Left ventricle myocardium inferior (tissue), 1 donor: ENCODE measurements at places on chromosomes 3 and 15.

- H3K4me3 ChIP-seq: no peak overlapping the region
- H3K27ac ChIP-seq: no peak overlapping the region
- H3K36me3 ChIP-seq: no peaks in the 10 kb centered on the region
These were observed 250.9 kb downstream of the MAGI1 start for GRCh38 chr3:65787827-65788226.

GRCh38 chr15:31469786-31470525, 143.3 kb downstream of the KLF13 start:
- no peak for DNase-seq
- H3K36me3 ChIP-seq: no peaks in the 10 kb centered on the region
- H3K27me3 ChIP-seq: no peaks in the 10 kb centered on the region
- H3K4me1 ChIP-seq: peaks cover 16% of the 10 kb centered on the region

DNA sequence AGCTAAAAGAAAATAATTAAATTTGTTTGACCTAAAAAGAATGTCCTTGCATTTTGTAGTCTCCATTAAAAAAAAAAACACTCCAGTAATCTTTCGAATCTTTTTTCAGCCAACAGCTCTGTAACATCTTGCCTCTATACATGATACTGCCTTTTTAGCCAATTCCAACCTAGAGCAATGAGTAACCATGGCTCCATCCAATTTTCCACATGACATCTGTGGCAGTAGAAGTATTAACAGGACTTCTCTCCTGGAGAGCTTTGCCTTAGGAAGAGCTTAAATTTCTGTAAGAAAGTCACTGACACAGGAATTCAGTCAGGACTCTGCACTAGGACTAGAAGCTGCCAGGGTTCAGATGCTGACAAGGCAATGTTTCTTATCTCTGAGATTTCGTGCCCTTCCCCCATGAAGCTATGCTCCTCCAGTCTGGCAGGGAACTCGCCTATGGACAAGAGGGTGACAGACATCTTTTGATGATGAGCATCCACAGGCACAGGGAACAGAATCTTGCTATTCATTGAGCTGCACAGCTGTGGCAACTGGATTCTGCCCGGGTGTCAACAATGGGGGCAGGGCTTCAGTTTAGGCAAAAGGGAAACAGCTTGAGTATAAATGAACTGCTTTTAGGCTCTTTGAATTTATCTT, 81.8 kb downstream of the ALCAM start:
- no peak for DNase-seq
- H3K27ac ChIP-seq: no peak overlapping the region

GRCh38 chr15:97909291-97909891, 51.1 kb upstream of the ARRDC4 start:
- H3K27me3 ChIP-seq: peaks cover 58% of the 10 kb centered on the region
- no peak overlapping the region for H3K4me3 ChIP-seq
- no peak overlapping the region for H3K27ac ChIP-seq
- H3K4me1 ChIP-seq: no peaks in the 10 kb centered on the region
- H3K36me3 ChIP-seq: no peaks in the 10 kb centered on the region
- peak; percentile 58 for DNase-seq

GRCh38 chr3:115627180-115628074, 4.1 kb downstream of the GAP43 start:
- DNase-seq: no peak
- no peak overlapping the region for H3K27ac ChIP-seq
- H3K4me3 ChIP-seq: no peak overlapping the region

DNA sequence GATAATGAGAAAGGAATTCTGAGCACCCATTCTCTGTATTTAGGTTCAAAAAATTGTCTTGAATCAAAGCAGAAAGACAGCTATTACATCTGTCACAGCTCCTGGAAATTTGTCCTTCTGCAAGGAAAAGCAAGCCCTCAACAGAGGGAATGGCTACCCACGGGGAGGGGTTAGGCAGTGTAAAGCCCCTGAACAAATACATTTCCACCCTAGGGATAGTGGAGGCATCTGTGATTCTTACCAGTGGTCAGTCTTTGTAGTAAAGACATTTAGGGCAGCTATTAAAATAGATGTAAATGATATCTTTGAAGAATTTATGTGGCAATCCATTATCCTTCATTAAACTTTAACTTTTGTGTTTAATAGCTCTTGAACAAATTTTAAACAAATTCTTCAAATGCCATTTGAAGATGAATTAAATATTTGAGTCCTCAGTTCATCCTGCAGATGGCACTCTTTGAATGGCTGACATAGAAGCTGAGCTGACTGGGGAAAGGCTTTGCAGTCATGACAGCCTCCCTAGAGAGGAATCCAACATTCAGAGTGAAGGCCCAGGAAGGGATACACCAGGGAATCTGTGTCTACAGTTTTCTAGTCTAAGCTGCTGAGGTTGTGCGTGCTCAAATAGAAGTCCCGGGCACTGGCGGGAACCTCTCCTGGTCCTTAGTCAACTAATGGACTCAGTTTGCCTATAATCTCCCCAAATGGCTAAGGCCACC, 359.7 kb upstream of the ROPN1 start:
- peaks cover 7% of the 10 kb centered on the region for H3K36me3 ChIP-seq
- H3K27me3 ChIP-seq: no peaks in the 10 kb centered on the region
- H3K27ac ChIP-seq: no peak overlapping the region
- no peaks in the 10 kb centered on the region for H3K4me1 ChIP-seq
- no peak overlapping the region for H3K4me3 ChIP-seq

DNA sequence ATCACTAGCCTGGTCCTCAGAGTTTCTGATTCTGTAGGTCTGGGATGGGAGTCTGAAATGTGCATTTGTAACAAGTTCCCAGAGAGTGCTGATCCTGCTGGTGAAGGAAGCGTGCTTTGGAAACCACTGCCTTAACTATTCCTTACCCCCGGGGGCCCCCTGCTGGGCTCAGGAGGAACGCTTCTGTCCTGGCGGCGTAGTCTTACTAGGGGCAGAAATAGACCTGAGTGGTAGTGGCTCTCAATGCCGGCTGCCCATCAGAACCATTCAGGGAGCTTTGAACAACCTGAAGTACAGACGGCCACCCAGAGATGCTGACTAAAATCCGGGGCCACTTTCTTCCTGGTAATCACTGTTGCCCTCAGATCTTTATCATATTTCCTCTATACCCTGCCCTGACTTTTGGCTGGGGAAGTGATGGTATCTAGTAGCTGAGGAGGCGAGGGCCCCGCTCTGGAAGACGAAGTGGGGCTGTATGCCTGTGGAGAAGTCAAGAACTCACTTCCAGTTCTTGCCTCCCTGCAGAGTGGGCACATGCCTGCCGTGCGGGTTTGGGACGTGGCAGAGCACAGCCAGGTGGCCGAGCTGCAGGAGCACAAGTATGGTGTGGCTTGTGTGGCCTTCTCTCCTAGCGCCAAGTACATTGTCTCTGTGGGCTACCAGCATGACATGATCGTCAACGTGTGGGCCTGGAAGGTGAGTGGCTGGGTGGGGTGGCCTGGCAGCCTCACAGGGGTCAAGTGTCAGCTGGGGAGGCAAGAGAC, 16.3 kb upstream of the JMJD7 start:
- no peak overlapping the region for H3K4me3 ChIP-seq
- H3K27ac ChIP-seq: no peak overlapping the region
- DNase-seq: peak; percentile 84

GRCh38 chr15:32956006-32956405, 238.2 kb downstream of the GREM1 start:
- H3K4me3 ChIP-seq: no peak overlapping the region
- no peaks in the 10 kb centered on the region for H3K4me1 ChIP-seq
- H3K27ac ChIP-seq: no peak overlapping the region
- H3K36me3 ChIP-seq: no peaks in the 10 kb centered on the region
- DNase-seq: no peak
- no peaks in the 10 kb centered on the region for H3K27me3 ChIP-seq
